ENCODE measurements at places on chromosomes 16 and 17.

- DNase-seq = no peak
Measured at GRCh38 chr16:78220571-78220970, 121.1 kb downstream of the WWOX start.

DNA sequence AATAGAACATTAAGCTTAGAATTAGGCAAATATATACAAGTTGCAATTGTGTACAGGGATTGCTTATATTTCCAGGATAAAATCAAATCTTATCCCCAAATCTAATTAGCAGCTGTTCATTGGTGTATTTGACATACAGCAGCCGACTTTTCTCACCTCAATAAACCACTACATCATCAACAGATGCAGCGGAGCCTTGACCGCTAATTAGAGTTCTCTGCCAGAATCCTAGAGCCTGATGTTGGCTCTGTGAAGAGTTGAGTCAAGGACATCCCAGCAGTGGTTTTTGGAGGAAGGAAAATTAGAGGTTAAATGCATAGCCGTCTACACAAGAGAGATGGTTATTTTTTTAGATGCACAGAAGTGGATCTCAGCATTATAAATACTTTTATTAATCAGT lies 221.9 kb upstream of the CACNG5 start:
- no peak for DNase-seq

DNA sequence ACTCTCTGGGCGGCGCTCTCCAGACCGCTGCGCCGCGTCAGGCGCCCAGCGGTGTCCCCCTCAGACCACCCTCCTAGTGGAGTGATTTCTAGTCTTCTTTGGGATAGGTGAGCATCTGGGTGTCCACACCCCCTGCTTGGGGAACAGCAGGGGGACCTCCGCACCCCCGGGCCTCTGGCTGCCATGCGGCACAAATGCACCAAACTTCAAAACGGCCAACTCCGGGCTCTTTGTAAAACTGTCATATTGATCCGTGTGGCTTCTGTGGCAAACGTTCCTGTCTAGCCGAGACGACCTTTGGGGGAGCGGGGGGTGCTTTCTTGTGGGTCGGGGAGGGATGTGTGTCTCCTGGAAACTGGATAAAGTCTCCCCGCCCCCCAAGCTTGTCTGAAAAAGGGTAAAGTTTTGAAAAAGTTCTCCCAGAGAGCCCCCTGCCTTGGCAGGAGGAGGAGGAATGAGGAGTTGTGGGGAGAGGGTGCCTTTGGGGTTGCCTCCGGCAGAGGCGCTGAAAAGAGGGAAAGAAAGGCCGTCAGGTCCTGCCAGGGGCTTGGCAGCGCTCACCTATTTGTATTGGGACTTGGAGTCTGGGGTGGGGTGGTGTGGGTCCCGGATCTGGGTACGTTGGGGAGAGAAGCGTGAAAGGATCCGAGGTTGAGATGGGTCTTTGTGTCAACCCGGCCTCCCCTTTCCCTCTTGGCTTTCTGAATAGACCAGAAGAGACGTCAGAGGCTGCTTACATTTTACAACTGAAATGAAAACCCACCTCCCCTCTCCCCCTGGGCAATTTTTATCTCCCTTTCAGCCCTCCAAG lies 2.2 kb upstream of the CHD3 start:
- no peak for DNase-seq

- DNase-seq = no peak
Measured at GRCh38 chr17:19940722-19941464, 36.7 kb downstream of the AKAP10 start.

All from BJ (cell line).